ENCODE measurements at places on chromosomes 16 and 17.

- peak; percentile 40 for DNase-seq
Observed at GRCh38 chr16:6375465-6376075, 957.1 kb upstream of the RBFOX1 start.

- no peak for DNase-seq
Observed at GRCh38 chr16:75138636-75139035, 9.7 kb upstream of the ZFP1 start.

DNA sequence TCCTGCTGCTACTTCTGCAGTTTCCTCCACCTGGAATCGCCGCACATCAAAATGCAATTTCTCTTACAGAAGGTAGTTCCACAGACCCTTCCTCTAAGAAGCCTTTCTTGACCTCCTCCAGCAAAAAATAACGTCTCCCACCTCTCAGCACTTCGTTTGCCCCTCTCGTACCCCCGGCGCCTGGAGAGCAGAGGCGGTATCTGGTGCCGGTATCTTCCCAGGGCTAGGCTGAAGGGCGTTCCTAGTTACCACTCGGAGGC is 482 bp downstream of the DCTPP1 start:
- no peak for DNase-seq

DNA sequence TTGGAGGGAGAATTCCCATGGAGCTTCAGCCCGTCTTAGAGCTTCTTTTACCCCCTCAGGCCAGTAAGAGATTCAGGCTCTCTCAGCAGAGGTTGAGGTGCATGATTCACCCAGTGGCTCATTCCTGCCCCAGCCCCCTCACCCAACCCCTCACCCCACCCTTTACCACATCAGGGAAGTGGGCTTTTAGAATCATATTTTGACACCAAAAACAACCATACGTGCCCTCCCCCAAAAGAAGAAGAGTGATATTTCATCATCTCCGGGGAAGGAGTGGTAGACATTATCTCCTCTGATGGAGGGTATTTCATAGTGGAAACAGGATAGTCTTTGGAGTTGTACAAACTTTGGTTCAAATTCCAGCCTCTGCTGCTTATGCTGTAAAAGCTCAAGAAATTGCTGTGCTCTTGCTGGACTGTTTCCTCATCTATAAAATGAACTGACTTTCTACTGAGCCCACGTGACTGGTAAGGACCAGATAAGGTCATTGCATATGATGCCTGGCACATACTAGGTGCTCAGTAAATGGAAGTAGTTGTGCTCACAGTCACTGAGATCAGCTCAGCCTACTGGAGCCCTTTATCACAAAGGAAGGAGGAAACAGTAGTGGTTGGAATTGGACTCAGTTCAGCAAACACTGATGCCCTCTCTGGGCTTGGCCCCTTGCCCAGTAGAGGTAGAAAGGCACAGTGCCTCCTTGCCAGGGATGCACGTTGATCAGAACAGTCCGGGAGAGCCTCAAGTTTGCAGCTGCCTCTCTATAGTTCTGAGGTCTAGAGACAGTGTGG is 18.3 kb upstream of the CCL5 start:
- no peak for DNase-seq

GRCh38 chr16:79419148-79419547 is 181.4 kb downstream of the MAF start:
- no peak for DNase-seq

- no peak for DNase-seq
Observed at GRCh38 chr16:80387318-80387921, 153.4 kb upstream of the DYNLRB2 start.

DNA sequence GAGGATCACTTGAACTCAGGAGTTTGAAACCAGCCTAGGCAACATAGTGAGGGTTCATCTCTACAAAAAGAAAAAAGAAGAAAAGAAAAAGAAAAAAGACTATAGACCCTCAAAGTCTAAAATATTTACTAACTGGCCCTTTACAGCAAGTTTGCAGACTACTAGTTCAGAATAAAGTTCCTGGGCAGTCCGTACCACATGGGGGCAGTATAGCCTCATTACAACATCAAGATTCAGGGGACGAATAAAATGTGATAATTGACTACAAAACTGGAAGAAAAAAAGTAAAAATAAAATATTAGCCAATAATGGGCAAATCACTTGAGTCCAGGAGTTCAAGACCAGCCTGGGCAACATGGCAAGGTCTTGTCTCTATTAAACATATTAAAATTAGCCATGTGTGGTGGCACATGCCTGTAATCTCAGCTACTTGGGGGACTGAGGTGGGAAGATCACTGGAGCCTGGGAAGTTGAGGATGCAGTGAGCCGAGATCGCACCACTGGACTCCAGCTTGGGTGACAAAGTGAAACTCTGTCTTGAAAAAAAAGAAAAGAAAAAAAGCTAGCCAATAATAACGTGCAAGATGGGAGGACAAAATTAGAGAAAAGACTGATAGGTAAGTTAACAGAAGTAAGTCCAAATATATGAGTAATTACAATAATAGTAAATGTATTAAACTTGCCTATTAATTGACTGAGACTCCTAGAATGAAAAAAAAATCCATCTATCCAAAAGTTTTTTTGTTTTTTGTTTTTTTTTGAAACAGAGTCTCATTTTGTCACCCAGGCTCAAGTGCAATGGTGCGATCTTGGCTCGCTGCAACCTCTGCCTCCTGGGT is 129.4 kb upstream of the SEC14L1 start:
- no peak for DNase-seq

Data from NT2/D1 (cell line).